ENCODE measurements at places on chromosomes 6 and 20.
A peak's percentile ranks its signal among the peaks of the same experiment; 100 is the strongest.

- DNase-seq: peak; percentile 63
These were observed 1.7 kb downstream of the PPP1R10 start for GRCh38 chr6:30615219-30615957.

DNA sequence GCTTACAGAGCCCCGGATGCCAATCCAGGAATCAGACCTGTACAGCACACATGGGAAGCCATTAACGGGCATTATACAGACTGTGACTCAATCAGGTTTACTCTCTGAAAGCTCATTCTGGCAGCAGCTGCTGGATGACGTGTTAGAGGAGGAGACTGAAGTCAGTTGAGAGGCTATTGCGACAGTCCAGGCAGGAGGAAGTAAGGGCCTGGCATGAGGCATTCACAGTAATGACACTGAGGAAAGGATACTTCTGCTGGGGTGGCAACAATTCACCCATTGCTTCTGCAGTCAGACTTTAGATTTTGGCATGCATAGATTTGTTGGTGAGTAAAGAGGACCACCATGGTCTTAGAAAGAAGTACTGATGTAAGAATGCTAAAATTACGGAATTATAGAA, 151.0 kb upstream of the HEY2 start:
- DNase-seq: no peak

- no peak for DNase-seq
These were observed 12.4 kb downstream of the KIAA1755 start for GRCh38 chr20:38248133-38248532.

DNA sequence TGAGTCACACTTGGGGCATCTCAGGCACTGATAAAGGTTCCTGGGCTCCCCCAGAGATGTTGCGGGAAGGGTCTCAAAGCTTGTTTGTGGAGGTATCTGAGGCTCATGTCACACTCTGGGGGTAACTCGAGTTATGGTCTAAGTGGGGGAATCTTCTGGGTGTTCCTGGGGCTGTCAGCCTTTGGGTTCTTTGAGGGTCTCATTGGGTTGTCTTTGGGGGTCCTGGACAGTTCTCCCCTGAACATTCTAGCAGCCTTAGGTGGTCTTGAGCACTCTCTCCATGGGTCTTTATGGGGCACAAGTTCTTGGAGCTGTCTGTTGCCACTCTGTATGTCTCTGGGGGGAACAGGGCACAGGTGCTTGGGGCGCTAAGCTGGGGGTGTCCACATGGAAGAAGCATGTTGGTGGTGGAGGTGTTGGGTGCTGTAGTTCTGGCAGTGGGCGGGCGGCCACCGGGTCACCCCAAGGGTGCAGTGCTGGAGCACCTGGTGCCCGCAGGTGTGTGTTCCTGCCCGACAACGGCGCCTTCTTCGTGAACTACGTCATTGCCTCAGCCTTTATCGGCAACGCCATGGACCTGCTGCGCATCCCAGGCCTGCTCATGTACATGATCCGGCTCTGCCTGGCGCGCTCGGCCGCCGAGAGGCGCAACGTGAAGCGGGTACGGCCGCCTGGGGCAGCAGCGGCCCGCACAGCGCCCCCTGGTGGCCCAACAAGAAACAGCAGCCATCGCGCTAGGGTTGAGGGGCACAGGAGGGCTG, 7.1 kb upstream of the CAPN11 start:
- DNase-seq: peak; percentile 87

GRCh38 chr6:148757944-148758480, 11.2 kb downstream of the UST start:
- no peak for DNase-seq

DNA sequence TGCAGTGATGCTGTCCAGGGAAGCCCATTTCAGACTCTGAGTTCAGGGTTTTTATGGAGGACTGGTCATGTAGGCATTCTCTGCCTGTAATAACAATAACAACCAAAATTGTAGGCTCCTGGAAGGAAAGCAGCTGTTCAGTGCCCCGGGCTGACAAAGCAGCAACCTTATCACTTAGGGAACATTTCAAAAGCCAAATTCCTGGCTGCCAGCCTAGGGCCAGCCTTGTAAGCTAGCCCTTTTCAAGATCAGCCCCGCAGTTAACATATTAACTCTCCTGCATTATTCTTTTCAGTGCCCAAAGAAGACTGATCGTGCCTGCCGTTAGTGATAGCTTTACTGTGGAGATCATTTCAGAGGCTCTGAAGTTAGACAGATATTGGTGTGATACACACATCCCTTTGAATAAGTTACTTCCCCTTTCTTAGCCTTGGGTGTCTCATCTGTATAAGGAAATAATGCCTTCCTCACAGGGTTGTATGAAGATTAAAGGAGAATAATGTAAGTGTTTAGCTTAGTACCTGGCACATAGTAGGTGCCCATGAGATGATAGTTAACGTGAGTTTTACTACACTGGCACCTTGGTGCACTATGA, 44.1 kb downstream of the CTNNBL1 start:
- DNase-seq: no peak

DNA sequence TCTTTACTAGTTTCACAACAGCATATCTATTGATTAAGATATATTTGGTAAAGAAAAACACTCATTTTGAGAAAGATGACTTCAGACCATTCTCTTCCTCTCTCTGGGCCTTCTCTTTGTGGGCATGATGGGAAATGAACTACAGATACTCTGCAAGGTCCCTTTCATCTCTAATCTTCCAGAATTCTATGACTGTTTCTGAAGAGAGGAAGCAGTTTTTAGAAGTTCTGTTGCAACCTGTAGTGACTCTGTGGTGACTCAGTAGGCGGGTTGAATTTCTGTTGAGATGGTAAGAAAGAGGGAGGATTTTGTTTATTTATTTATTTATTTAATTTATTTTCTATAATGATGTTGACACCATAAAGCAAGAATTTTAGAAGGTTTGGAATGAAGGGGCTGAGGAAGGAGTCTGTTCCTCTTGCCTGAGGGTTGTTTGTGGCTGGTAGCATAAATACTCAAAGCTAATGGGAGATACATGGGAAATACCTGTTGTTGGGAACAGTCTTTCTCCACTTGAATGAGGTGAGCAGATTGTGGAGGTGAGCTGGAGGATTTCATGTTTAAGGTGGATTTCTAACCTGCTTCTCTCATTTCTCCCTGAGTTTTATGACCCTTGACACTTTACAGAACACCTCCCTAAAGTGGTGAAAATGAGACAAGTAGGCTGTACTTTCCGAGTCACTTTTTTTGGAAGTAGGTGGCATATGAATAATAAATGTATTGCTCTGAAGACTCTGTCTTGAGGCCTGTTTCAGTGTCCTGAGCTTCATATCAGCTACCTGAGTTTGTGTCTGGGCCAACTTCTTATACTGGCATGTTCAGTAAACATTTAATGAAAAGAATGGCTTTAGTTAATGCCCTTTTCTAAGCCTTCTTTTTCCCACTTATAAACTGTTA, 15.0 kb downstream of the ACSS2 start:
- DNase-seq: no peak

DNA sequence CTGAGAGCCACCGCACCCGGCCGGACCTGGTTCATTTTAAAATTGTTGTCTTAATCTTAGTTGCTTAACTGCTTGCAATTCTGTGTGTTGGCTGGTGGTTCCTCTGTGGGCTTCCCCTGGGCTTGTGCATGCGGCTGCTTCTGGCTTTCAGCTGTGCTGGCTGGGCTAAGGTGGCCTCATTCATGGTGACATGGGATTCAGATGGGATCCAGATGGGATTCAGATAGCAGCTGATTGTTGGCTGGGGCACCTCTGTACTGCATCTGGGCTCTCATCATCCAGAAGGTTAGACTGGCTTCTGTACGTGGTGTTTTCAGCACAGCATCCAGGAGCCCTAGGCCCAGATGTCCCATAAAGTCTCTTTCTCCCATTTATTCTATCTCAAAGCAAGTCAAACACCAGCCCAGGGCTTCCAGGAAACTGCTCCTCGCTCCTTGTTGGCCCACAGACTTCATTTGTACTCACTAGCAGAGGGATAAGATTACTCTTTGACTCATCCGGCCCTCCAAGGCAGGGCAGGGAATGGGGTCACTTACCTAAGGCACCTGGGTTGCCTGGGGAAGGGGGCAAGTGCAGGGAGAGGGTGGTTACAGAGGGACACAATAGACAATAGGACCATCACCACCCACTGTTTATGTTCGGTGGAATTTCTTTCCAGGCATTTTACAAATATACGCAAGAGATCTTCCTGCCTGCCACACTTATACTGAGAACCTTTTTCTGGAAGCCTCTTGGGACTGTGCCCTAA, 10.2 kb upstream of the PEDS1 start:
- DNase-seq: no peak

DNA sequence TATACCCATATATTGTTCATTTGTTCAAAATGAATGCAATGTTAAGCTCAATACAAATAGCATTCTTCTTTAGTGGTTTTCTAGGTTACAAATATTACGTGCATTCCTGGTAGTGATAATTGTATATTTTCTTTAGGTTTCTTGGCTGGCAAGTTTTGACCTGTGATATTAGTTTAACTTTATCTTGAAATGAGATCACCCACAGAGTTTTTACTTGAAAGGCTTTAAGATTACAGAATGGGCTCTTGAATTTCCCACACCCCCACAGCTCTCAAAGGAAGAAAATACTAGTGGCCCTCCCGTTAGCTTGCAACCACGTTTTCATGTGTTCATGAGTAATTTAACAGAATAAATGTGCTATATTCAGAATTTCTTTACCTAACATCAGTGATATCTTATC, 1315.5 kb upstream of the GJE1 start:
- no peak for DNase-seq

- DNase-seq: no peak
These were observed 170.6 kb downstream of the CARMIL1 start for GRCh38 chr6:25449774-25450173.

- no peak for DNase-seq
These were observed 85.2 kb downstream of the BANF2 start for GRCh38 chr20:17785007-17785406.

- DNase-seq: no peak
These were observed 6.0 kb downstream of the SUMO4 start for GRCh38 chr6:149405823-149406765.

DNA sequence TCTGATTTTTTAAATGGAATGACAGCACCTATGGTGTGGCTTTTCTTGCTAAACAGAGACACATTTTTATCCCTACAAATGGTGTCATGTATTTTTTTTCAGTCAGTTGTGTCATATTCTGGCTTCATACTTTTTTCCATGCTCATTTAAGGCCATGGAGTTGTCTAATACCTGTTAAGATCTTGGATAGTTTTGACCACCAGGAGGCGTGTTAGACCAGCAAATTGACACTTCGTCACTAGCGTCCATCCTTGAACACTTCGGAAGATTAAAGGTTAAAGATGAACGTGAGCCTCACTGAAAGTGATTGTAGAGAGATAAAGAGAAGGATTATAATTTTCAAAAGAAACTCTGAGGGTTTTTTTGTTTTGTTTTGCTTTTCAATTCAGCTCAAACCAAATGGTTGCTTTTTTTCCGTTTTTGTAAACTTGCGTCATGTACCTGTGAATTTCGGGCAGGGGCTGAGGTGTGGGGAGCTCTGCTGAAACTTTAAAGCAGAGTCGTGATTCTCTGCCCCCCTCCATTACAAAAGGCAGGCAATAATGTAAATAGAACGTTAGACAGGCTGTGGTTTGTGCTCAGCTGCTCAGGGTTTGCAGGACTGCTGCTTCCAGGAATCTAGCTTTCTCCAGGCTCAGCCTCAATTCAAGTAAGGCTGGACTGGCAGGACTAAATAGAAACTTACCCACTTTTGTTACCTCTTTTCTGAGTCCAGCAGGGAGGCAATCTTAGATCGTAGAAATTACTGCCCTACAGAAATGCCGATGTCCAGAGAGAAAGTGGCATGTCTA, 245.1 kb downstream of the FOXA2 start:
- DNase-seq: no peak
